ENCODE measurements at places on chromosomes 2 and 18.

- no peak for DNase-seq
These were observed 139.4 kb upstream of the HDAC4 start for GRCh38 chr2:239540174-239540573.

GRCh38 chr2:85449214-85449588, 30.7 kb downstream of the SH2D6 start:
- no peak for DNase-seq

DNA sequence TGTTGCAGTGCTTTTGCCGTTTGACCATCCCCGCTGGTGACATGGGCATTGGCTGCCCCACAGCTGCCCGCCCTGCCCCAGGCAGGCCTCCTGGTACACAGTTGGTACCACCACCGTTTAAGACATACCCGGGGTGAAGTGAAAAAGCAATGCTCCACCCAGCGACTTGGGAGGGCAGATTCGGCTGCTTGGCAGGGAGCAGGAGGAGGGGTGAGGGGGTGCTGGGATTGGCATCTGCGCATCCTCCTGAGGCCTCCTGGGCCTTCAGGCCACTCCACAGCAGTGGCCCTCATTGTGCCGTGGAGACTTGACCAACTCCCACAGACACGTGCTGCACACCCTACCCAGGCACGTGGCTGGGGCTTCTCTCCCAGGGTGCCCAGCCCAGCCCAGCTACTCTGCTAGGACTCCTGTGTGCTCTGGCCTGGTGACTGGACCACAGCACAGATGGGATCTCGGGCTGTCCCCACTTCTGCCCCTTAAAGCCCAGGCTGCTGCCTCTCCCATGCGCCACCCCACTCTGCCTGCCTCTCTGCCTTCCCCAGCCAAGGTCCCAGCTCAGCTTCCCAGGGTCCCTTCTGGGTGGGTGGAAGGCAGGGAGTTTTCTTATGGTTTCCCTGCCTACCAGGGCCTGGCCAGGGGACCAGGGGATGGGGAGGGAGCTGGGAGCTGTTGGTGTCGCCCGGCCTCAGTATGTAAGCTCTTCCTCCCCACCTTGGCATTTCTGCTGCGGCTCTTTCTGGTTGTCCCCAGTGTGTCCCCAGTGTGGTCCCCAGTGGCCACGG, 157.0 kb upstream of the HS6ST1 start:
- no peak for DNase-seq

DNA sequence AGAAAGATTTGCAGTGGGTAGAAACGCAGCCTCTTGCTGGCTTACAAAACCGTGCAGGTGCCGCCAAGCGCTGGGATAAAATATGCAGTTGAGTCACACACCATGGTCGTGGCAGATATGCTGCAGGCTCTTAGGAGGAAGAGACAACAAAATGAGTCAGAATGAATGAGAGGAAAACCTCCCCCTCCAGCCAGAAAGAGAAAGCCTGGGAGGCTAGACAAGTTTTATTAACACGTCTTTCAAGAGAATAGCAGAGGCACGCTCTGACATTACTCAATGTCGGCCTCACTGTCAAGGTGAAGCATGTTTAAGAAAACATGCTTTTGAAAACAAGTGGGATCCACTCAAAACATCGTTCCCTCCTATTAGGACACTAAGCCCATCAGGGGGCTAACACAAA, 37.1 kb upstream of the ZCCHC2 start:
- no peak for DNase-seq

- DNase-seq, result no peak
These were observed 119.7 kb upstream of the ETAA1 start for GRCh38 chr2:67277450-67277849.

DNA sequence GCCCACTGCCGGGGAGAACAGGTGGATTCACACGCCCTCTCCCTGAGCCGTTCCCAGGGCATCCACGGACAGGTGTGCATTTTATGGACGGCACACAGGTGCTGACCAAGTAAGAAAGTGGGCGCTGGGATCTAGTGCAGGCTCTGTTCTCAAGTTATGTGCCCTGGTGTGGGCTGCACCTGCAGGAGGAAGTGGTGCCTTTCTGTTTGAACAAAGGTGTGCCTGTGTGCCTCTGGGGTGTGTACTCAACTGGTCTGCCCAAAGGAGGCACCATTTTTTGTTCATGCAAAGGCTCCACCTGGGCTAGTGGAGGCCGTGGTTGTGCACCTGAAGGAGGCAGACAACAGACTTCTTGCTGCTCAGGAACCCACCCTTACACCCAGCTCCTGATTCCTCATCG, 88.2 kb upstream of the HK2 start:
- DNase-seq, result no peak
